HL-60 (cell line): ENCODE measurements at places on chromosomes 11 and 22.

GRCh38 chr11:133386262-133386661 is 146.0 kb downstream of the OPCML start:
- DNase-seq: no peak

DNA sequence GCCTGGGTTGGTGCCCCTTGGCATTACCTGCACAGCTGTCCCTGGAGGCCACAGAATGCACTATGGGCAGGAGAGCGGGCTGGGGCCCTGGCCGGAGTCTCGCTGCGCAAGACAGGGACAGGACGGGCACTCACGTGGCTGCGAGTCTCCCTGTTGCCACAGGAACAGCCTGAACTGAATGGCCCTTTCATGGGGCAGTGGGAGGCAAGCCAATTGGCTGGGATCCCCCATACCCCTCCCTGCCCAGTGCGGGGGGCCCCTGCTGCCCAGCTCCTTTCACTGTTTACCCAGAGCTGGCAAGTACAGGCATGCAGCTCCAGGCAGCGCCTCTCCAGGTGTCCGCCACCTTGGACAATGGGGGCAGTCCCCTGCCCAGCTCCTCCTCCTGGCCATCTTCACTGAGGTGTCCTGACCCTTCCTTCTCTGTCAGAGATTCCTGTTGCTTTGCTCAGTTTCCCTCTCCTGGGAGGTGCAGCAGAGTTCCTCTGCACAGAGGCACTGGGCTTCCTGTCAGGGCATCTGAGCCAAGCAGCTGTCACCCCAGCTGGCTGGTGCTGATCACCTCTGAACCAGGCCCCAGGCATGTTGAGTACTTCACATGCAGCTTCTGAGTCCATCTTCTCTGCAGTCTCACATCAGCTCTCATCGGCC is 5.2 kb downstream of the USP2 start:
- no peak for DNase-seq

DNA sequence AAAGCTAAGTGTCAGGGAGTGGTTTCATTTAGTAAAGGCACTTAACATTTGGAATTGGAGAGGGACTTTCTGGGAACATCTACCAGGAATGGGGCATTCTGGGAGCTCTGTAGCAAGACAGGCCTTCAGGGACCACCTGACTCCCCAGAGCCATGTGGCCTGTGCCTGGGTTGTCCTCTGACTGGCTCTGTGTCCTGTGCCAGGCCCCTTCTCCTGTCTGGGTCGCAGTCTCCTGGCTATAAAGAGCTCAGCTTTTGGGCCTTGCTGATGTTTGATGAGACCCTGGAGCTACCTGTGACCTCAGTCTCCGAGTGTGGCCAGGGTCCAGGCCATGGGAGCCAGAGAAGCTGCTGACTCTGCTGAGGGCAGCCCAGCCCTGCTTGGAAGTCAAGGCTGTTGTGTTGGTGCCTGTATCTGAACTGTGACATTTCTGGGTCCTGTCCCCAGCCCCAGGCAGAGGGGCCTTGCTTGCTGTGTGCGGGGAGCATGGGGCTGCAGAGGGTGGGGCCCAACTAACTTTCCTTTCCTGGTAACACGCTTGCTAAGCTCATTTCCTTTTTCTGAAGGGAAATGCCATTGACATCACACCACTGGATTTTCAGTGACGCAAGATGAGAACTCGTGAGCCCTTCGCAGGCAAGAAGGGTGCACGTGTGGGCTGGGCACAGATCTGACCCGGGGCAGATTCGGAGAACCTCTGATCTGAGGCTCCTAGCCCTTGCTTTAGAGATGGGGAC is 41.3 kb downstream of the LRRC32 start:
- DNase-seq: peak; percentile 86

- no peak for DNase-seq
Observed at GRCh38 chr11:14124350-14124749, 161.8 kb downstream of the SPON1 start.

GRCh38 chr22:27159016-27159415 is 501.6 kb downstream of the MIAT start:
- no peak for DNase-seq

GRCh38 chr11:111635706-111636045 is 33.4 kb downstream of the SIK2 start:
- DNase-seq: no peak

DNA sequence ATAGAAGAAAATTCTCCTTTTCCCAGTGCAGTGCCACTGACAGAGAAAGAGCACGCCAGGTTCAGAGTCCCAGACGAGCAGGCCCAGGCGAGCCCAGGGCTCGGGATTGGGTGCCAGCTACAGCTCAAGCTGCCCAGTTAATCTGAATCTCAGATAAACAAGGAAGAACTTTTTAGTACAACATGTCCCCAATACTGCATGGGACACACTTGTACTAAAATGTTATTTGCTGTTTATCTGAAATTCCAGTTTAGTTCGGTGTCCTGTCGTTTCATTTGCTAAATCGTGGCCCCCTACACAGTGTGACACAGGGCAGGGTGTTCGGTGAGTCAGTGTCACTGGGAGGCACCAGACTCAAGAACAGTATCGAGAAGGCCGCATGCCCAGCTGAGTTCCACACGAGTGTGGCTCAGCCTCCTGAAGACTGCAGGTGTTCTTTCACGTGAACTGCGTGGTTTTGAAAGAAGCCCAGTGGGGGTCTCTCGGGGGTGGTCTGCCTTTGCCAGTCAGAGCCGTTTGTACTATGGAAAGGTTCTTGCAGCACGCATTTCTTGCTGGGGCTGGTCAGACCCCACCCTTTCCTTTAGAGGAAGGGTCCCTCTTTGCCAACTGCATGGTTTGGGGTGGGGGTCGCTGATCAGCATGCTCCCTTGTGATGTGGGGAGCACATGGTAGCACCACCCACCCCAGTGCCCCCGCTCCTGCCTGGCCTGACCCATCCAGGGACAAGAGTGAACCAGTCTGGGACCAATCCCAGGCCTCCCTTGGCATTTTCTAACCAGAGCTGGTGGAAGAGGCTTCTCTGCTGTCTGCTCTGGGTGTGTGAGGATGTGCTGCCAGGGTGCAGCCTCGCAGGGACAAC is 115.6 kb upstream of the B3GAT1 start:
- no peak for DNase-seq

DNA sequence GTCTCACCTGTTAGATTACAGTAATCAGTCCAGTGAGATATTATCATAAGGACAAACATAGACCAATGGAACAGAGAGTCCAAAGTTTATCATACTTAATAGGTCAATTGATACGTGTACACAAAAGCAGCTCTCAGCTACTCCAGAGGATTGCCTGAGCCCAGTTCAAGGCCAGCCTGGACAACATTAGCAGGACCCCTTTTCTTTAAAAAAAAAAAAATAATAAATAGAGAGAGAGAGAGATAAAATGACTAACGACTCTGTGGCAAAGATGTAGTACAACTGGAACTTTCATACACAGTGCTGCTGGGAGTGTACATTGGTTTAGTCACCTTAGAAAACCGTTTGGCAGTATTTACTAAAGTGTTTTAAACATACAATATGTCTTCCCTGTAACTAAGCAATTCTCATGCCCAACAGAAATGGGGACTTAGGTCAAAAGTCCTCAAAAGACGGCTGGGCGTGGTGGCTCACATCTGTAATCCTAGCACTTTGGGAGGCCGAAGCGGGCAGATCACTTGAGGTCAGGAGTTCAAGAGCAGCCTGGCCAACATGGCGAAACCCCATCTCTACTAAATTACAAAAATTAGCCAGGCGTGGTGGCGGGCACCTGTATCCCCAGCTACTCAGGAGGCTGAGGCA is 10.6 kb downstream of the SNX32 start:
- DNase-seq: no peak

DNA sequence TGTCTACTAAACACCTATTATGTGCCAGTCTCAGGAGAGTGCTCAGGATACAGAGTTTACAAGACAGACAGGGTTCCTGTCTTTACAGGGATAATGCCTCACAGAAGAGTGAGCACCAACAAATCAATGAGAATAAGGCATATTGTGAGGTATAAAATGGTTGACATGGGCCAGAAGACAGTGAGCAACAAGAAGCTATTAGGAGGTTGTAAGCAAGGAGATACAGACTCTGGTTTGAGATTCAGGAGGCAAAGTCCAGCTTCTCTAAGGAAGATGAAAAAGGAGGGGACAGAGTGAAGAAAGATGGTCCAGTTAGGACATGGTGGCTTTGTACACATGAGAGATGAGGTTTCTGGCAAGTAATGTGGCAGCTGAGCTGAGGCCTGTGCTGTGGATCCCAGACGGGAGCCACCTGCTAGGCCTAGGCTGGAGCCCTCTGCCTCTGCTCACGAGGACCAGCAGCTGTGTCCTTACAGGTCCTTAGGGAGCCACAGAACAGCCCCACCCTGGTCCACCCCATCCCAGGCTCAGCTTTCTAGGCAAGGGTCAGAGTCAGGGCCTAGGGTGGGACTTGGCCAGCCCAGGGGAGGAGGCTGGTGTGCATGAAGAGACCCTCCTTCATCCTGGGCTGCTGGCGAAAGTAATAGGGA is 110.5 kb downstream of the ZNF280B start:
- DNase-seq: no peak

GRCh38 chr11:66365711-66366619 is 5.6 kb downstream of the SLC29A2 start:
- DNase-seq: no peak

DNA sequence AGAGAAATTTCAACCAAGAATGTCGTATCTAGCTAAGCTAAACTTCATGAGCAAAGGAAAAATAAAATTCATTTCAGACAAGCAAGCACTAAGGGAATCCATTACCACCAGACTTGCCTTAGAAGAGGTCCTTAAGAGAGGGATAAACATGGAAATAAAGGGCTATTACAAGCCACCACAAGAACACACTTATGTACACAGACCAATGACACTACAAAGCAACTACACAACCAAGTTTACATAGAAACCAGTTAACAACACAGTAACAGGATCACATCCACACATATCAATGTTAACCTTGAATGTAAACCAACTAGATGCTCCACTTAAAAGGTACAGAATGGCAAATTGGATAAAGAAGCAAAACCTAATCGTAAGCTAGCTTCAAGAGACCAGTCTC is 38.0 kb downstream of the TMEM123 start:
- no peak for DNase-seq

- DNase-seq: no peak
Observed at GRCh38 chr22:23065495-23066122, 4.7 kb upstream of the GNAZ start.

DNA sequence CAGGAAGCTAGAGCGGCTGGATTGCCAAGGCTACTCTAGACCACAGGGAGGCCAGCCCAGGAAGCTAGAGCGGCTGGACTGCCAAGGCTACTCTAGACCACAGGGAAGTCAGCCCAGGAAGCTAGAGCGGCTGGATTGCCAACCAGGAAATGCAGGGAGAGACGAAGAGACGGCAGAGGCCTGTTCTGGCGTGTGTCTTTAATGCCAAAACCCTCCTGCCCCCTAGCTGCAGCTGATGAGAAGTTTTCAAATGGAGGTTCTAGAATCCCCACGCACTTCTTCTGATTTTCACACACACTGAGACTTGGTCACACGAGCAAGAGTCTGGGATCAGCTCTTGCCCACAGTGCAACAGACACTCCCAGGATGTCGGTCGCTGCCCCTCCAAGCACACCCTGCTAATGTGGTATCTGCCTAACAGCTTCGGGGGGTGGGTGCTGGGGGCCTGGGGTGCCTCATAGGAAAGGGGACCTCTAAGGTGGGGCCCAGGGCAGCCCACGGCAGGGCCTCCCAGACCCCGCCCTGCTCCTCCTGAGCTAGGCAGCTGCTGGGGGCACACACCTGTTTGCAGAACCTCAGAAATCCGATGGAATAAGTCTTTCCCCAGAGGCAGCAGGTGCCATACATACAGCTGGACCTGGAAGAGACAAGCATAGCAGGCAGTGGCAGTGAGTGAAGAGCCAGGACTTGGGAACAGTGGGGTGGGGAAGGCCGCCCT is 28.5 kb downstream of the MAFF start:
- DNase-seq: peak; percentile 60

DNA sequence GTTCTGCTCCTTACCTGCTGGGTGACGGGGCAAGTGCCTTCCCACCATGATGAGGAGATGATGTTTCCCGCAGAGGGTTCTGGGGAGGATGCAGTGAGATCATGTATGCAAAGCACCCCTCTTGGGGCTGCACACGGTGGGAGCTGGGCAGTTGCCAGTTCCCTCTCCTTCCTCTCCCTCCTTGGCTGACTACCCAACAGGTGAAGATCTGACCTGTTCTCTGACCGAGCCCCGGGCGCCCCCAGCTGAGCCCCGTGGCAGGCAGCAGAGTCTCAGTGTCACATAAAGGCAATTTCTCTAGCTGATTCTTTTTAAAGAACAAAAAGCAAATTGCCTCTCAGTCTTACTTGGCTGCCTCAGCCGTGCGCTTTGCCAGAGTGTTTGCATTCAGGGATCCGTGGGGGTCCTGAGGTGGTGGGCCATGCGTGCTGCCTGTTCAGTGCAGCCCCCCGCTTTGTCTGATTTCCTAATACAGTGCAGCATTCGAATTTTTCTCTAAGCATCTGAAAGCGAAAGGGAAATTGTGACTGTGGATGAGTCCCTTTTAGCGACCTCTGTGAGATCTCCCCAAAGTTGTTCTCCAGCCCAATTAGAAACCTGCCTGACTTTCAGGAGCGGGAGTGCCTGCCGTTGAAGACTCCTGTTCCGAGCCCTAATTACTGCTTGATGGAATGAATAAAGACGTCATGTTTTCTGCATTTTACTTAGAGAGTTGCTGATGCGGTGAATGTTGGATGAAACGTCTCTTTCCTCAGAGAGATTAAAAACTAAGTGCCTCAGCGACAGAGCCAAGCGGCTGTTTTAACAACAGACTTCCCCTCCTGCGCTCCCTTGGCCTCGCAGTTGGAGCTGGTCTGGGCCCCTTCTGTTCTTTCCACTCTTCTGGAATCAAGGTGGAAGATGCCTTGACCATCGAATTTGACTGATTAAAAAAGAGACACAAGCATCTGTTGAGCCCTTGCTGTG is 86.0 kb downstream of the GRIK4 start:
- no peak for DNase-seq

DNA sequence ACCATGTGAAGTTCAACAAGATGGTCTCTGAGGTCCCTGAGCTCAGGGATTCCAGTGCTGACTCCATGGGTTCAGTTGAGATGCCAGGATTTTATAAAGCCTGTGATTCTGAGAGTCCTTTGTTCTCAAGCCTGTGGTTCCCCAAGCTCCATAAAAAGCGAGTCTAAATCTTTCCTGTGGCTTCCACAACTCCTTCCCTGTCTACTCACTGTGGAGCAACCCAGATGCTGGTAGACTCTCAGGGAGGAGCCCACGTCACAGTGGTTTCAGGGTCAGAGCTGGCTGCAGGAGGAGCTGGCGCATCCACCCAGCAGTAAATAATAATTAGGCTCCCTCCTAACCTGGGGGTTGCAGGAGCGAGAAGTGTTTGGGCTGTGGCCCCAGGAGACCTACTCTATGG is 2.0 kb upstream of the RELT start:
- no peak for DNase-seq

DNA sequence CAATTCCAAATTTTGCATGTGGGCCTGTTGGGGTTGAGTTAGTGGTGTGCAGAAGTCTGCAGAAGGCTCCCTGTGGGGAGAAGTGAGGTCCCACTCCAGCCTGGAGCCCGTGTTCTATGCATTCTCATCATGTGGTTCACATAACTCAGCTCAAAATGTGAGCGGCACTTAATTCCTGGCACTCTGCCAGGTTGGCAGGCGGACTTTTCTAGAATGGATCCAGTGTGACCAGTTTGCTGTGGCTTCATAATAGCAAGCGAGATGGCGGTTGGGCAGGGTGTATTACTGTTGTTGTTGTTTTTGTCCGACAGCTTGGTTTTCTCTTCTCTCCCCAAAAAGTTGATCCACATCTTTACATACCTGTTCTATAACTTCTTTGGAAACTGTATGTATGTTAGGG is 146.8 kb upstream of the TTC12 start:
- no peak for DNase-seq

- DNase-seq: no peak
Observed at GRCh38 chr11:123098990-123099389, 37.1 kb upstream of the HSPA8 start.
